ENCODE measurements at places on chromosomes 11 and 22.
A peak's percentile ranks its signal among the peaks of the same experiment; 100 is the strongest.

GRCh38 chr11:64553554-64554201 lies 37.3 kb upstream of the SLC22A12 start:
- DNase-seq = peak; percentile 19

GRCh38 chr11:81942646-81943045 lies 791.0 kb downstream of the FAM181B start:
- no peak for DNase-seq

GRCh38 chr11:60933416-60934123 lies 9.3 kb downstream of the TMEM132A start:
- DNase-seq = no peak

- peak; percentile 2 for DNase-seq
These were observed 82.3 kb downstream of the RCN1 start for GRCh38 chr11:32172848-32173834.

DNA sequence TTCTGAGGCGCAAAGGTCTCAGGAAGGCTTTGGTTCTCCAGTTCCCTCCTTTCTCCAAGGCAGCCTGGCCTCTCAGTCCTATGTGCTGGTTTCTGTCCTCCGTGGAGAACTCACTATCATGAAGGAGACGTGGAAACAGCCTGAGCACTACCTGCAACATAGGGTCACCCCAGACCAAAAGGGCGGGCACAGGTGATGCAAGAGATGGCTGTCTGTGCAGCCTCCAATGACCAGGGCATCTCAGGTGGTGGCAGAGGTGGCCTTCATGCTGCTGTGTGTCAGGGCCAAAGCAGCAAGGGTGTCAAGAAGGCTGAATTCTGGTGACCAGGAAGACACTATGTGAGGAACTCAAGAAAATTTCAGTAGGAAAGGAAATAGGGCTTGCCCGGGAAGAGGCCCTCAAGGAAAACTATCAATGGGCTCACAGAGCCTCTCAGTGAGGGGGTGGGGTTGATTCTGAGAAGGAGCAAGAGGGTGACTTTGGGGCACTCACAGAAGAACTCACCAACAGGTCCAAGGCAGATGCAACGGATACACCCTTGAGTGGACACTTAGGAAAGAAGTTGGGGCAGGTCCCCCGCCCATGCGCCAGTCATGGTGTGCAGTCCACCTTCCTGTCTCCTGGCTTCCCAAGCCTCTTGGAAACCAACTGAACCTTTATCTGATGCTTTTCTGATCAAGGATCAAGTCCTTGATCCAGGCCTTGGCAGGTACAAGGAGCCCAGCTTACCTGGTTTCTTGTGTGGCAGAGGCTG lies 212.3 kb upstream of the B3GAT1 start:
- no peak for DNase-seq

- DNase-seq = no peak
These were observed 12.4 kb upstream of the DAGLA start for GRCh38 chr11:61667684-61668305.
